ENCODE measurements at places on chromosomes 3 and 15. TPM values are rescaled to one million over a fixed set of nuclear protein-coding genes. Genes with fewer than 3 reads are reported as not detected.

DNA sequence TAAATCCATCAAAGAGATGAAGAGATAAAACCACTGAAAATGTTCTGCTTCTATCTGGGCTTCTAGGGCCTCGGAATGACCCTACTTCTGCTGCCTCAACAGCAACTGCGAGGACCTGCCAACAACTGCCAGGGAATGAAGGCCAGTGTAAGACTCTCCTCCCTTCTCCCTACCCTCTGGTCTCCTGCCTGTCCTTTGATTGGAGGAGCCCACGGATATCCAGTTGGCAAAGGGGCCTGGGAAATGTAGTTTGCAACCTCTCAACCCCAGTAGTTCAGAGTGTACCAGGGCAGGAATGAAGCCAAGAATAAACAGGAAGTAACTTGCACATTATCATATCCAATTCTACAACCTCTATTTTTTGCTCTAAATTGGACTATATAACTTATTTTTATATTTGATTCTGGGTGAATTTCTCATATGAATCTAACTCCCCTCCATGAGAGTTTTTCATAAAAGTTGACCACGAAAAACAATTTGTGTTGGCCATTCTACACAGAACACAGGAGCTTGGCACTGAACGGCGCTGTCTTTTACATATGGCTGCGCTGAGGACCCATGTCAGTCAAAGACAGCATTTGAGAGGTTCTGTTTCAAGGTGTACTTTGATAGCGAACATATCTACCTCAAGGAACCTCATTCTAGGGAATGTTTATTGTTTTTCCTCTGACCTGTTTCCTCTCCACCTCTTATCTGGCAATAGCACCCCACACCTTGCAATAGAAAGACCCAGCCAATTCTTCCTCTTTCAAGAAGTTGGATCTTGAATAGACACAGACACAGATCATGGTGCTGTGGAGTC lies 91.1 kb upstream of the RNF7 start:
- peak; percentile 55 for DNase-seq

The CSTA gene
- 17.0 TPM for total RNA-seq

DNA sequence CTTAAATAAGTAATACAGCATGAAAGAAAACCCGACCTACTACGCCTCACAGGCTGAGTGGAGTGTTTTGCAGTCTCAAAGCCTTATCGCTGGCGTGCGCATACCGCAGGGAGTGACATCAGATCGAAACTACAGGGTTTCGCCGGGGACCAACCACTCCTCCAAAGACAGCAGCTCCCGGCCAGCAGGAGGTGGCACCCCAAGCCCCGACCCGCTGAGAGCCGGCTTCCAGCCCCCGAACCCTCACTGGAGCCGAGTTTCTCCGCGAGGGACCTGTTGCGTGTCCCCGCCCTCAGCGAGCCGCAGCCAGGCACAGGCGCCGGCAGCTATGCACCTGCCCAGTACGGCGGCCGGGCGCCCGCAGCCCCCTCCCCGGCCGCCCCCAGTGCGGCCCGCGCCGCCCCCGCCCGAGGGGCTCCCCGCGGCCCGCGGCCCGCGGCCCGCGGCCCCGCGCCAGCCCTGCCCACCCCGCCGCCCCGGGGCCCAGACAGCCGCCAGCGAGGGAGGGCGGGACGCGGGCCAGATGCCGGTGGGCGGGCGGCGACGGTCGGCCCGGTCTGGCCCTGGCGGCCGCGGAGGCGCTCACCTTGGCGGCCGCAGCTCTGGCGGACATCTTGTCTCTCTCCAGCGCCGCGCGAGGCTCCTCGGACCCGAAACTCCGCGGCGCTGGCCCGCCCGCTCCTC lies 710 bp downstream of the TJP1 start:
- peak; percentile 82 for DNase-seq

The MORC1 gene
- total RNA-seq: not detected

The POPDC2 gene
- total RNA-seq: 38.7 TPM

Data from tongue (tissue), 3 donors.